Cardiac fibroblast (primary cell): ENCODE measurements at places on chromosomes 3 and 15.

- DNase-seq = no peak
Observed at GRCh38 chr15:64461721-64462162, 1.4 kb downstream of the ZNF609 start.

GRCh38 chr15:96117270-96117669 lies 213.2 kb upstream of the NR2F2 start:
- no peak for DNase-seq

DNA sequence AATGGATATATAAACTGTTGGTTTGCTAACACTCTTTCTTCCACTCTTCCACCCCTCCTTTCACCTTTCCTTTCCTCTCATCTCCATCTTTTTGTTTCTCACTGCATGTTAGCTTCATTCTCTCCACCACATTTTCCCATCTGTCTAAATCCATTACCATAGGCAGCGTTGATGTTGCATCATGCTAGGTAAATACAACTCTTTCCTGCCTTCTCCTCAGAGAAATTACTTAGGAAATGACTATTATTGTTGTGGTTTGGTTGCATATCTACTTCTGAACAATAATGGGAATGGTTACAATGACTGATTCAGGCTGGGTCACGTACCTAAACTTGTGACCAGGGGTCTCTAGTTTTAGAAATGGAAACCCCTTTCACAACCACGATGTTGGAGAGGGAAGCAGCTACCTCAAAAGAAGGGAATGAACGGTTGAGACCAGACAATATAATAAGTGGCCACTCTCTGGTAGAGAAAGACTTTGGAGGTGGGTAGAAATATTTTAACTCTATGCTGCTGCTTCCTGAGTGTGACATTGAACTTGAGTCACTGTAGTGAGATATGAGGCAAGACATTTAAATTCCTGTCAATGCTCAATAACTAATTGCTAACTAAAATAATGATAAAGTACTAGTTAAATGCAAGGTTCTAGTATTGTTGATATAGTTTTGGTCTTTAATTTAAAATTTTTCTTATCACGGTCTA lies 314.1 kb upstream of the TGFBR2 start:
- DNase-seq = peak; percentile 76

GRCh38 chr3:157103280-157103679 lies 56.7 kb downstream of the CCNL1 start:
- no peak for DNase-seq

- no peak for DNase-seq
Observed at GRCh38 chr15:44554934-44555723, 18.2 kb downstream of the EIF3J start.

- DNase-seq = peak; percentile 51
Observed at GRCh38 chr3:57298041-57298440, 5.6 kb upstream of the ASB14 start.

- no peak for DNase-seq
Observed at GRCh38 chr3:123158330-123158729, 43.4 kb upstream of the SEC22A start.

DNA sequence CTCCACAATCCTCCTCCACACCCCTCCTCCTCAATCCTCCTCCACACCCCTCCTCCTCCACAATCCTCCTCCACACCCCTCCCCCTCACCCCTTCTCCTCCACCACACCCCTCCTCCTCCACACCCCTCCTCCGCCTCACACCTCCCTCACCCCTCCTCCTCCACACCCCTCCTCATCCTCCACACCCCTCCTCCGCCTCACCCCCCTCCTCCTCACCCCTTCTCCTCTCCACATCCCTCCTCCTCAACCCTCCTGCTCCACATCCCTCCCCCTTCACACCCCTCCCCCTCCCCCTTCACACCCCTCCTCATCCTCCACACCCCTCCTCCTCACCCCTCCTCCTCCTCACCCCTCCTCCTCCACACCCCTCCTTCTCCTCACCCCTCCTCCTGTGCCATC lies 69.8 kb upstream of the BLM start:
- no peak for DNase-seq

- DNase-seq = no peak
Observed at GRCh38 chr3:119416873-119417272, 46.5 kb downstream of the TMEM39A start.

GRCh38 chr15:98900356-98900755 lies 107.2 kb downstream of the PGPEP1L start:
- DNase-seq = peak; percentile 81

- peak; percentile 5 for DNase-seq
Observed at GRCh38 chr3:60998858-60999257, 252.4 kb downstream of the FHIT start.

DNA sequence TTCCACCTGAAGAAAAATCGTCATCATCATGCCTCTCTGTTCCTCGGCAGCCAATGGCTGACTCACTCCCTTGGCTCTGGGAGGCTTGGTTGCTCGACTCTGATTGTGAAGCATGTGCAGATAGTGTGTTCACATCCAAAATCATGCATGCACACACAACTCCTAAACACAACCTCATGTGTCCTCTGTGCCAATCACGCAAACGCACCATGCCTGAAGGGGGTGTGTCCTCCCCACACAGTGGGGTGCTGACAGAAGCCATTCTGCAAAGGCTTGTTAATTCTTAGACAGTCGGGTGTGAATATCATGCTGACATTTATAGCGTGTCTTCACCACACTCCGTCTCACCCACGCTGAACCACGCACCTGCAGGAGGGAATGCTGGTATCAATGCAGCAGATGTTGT lies 11.4 kb upstream of the CCDC174 start:
- DNase-seq = peak; percentile 12

DNA sequence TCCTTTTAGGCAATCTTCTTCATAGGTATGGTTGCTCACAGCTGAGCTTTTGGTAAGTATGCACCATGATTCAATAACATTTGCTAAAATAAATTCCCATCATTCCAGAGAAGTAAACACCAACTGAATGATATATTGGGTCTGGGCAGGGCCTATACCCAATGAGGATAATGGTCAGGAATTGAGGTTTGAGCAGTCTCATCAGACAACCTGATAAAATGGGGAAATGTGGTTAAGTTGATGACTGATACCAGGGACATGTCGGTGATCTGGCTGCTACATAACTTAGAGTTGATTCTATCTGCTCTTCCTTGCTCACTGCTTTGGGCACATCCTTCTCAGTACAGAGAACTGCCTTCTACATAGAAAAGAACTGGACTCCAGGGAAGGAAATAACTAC lies 92.9 kb downstream of the GPR156 start:
- no peak for DNase-seq

GRCh38 chr3:32606960-32607359 lies 36.3 kb upstream of the DYNC1LI1 start:
- DNase-seq = no peak

GRCh38 chr3:99324636-99325203 lies 313.7 kb upstream of the COL8A1 start:
- DNase-seq = no peak

DNA sequence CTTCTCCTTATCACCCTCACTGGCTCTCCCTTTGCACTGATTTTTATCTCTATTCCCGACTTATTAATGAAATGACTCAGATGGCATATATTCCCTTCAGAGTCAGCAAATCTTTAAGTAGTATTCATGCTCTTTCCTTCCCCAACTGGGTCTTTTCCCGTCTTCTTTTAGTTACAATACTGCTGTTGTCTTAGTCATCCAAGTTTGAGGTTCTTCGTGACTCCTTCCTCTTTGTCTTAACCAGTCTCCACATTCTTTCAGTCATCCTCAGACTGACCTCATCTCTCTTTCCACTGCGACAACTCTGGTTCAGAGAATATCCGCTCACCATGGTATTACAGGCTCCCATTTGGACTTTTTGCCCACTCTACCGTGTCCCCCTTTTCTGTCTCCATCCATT lies 12.4 kb downstream of the WDR5B start:
- no peak for DNase-seq

DNA sequence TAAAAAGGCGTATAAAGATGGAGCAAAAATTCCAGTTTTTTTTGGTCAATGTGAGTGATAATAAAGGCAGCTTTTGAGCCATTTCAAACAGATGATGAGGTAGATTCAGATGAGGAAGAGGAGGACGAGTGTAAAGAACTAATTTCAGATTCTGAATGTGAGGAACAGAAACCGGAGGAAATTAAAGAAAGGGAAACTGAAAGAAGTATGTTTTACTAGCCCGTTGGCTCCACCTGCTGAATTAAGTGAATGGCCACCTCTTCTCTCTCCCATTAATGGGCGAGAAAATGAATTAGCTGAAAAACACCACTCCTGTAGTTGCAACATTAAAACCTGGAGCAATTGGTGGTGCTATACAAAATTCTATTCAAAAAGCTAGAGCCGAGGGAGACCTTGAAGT lies 55.4 kb downstream of the CYP19A1 start:
- DNase-seq = no peak

DNA sequence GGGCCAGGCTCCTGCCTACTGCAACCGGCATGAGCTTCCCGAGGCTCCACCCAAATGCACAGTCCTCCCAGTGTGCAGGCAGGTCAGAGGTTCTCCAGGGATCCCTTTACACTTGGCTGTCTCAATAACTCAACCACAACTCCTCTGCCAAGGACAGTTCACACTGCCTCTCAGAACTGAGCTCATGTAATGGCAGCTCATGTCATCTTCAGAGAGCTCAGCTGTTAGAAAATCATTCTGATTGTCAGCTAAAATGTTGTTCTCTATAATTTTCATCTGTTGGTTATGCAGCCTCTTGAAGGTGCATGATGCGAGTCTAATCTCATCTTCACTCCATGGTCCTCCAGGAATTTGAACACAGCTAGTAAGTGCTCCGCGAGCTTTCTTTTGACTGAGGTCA lies 76.7 kb downstream of the SST start:
- no peak for DNase-seq

DNA sequence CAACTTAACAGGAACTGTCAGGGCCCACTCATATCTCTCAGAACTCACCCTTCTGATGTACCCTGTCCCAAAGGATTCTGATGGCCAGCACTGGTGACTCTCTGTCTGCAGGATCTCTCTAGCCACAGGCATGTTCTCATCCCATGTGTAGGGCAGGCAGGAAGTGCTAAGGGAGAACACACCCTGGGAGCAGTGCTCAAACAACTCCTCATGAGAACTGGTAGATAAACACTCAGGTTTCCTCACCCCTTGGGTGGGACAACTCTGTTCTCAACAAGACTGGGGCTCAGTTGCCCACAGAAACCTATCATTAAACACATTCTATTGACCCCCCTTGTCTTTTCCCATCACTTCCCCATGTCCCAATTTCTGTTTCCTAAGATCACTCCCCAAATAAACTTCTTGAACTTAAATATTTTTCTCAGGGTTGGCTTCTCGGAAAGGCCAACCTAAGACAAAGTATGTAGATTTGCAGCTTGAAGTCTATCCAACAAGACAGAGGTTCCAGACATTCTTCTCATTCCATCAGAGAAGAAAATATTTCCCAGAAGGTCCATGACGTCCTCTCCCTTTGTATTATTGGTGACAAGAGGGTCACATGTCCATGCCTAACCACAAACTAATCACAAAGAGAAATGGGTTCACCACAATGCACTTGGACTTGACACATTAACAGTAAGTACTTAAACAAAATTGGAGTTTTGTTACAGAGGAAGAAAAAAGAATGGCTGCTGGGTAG lies 276.6 kb upstream of the GADL1 start:
- DNase-seq = peak; percentile 97

- DNase-seq = peak; percentile 33
Observed at GRCh38 chr15:24878153-24878552, 76.6 kb upstream of the SNRPN start.

- no peak for DNase-seq
Observed at GRCh38 chr3:107753976-107754375, 231.2 kb downstream of the BBX start.

DNA sequence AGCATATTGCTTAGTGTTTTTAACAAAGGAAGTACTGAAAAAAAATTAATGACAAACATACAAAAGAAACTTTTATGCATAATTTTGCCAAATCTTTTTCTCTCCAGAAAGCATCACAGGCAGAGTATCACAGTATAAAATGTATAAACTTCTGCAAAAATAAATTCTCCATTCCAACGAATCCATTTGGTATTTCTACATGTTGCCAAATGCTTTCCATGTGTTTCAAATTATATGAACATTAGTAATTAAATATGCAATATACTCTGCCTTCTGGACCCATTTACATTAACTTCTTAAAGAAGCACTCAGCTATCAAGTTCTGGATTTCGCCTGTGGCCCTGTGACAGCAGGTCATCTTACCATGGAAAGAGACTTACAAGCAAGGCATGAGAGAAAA lies 189.1 kb upstream of the ALCAM start:
- no peak for DNase-seq

GRCh38 chr3:66378256-66378655 lies 122.6 kb downstream of the LRIG1 start:
- DNase-seq = peak; percentile 29

- peak; percentile 41 for DNase-seq
Observed at GRCh38 chr3:170689893-170690660, 104.2 kb upstream of the SLC7A14 start.

GRCh38 chr15:63920504-63921175 lies 86.9 kb upstream of the HERC1 start:
- peak; percentile 27 for DNase-seq

DNA sequence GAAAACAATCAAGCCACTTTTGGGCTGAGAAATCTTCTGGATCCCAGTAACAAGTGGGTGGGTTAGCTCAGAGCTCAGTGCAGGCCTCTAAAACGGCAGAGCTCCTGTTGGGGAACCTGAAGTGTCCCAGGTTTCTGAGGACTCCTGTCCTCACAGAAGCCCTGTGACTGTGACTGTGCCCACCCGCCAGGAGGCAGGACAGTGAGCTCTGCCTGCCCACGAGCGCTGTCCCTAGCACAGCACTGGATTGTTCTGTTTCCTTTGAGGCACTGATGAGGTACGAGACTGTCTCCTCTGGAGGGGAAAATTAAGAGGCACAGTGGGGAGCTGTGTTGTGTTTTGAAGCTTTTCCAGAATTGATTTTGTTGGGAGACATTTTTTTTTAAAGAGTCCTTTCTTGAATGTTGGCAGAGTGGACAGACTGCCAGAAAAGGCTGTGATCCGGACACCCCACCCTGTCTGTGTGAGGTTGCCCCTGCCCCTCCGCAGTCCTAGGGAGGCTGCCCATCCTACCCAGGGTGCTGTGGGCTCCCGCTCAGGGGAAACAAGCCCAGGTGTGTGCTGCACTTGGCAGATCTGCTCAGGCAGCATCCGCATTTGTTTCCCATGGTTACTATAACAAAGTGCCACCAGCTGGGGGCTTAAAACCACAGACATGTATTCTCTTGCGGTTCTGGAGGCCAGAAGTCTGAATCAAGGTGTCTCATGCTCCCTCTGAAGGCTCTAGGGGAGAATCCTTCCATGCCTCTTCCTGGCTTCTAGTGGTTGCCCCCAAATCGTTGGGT lies 66.6 kb upstream of the LARS2 start:
- no peak for DNase-seq

- DNase-seq = no peak
Observed at GRCh38 chr3:37940242-37940908, 50.2 kb upstream of the VILL start.
